ENCODE measurements at places on chromosomes 13 and 19.

DNA sequence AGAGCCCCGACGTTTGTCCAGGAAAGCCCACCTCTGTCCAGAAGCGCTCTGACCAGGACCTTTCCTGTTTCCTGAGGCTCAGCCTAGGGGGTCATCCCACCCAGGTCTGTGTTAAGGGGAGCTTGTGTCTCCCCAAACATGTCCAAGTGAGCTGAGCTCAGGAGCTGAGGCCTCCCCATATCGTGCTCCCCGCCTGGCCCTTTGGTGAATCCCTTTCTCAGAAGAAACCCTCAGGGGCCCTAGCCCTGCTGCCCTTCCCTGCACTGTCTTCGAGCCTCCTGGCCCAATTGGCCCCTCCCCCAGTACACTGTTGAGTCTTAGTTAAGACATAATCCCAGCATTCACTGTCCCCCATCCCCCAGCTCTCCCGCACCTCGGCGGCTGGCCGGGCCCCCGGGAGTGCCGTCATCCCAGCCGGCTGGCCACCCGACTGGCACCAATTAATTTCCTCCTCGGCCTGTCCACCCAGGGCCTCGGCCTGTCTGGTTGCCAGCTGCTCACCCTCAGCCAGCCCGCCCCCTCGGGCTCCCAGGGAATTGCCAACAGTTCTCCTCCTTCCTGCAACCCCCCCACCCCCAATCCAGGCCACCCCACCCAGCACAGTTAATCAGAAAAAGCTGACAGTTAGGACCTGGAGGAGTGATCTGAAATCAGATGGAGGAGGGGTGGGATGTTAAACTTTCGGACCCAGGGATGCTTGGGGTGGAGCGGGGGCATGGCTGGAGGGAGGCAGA is 13.6 kb downstream of the IER2 start:
- no peak for DNase-seq

DNA sequence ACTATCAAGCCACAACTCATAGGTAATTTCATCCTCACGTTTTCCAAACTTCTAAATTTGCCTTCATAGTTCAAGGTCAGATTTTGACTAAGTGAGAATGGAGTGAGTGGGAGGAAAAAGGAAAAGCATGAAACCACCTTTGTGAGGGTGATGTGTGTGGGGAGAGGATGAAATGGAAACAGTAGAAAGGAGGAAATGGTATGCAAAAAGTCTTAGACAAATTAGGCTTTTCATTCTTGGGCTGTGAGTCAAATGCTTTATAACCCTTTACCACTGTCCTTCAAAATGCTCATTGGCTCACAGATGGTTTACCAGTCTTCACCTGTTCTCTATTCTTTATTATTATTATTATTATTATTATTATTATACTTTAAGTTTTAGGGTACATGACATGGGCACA is 127.2 kb downstream of the RAP2A start:
- no peak for DNase-seq

DNA sequence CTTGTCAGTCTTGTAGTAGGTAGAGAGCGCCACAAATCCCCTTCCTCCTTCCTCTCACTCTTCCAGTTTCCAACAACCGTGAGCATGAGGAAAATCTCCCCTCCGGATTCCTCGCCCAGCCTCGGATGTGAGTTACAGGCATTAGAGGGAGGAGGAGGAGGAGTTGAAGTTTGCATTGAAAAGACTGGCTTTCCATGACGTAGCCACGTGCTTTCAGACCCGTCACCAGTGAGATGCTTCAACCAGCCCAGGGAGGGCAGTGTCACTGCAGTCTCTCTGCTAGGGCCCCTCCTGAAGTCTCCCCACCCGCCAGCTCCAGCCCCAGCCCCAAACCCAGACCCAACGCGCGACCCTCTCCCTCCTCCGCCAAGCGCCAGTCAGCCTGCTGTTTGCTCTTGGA is 442 bp upstream of the FGF14 start:
- no peak for DNase-seq

DNA sequence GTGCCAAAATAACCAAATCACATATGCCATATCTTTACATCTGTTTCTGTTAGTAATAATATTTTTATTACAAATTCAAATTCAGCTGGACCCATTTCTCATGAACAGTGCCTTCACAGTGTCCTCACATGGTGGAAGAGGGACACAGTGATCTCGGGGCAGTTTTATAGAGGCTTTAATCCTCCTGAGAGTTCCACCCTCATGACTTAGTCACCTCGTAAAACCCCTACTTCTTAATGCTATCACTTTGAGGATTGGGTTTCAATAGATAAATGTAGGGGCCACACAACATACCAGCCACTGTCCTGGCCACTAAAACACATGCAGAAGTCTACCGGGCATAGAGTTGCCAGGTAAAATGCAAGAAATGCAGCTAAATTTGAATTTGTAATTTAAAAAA is 201.5 kb downstream of the MYO16 start:
- no peak for DNase-seq

DNA sequence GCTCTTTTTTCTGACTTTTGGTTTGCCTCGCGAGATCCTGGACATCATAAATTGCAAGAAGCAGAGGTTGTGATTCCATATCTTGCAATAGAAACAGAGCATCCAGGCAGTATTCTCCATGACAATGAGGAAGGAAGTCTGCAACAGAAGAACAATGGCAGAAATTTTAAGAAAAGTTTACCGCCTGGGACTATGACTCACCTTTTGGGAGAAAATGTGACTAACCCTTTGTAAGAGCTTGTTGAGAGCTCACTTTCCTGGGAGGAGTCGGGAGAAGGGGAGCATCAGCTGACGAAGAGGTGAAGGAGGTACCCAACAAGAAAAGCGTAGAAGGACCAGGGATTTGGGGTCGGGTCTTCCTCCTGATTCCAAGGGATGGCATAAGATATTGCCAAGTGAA is 34.3 kb upstream of the TNFSF11 start:
- no peak for DNase-seq

DNA sequence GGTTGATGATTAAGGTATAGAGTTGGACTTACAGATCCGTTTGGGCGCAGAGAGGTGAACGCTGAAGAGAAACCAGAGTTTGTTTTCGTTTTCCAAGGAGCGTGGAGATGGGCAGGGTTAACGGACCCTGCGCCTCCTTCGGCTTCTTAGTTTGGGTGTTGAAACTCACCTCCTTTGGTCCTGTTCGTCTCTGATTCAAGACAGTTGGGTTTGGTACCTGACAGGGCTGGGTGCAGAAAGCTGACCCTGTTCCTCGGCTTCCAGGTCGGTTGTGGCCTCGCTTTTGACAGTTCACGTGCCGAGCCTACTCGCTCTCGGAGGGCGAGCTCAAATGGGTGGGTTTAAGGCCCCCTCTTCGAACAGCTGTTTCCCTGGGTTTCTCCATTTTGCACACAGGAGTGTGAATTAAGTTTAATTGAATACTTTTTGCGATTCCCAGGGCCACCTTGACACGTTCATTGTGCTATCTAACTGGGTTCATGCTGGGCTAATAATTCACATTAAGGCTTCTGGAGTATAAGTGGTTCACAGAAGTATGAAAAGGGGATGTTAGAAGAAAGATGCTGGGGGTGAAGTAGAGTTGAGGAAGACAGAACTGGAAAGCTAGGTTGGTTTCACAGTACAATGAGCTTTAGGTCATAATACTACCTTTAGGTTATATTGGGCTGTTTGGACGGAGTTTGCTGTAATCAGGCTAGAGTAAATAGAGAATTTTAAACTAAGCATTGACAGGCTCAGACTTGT is 638 bp downstream of the USPL1 start:
- DNase-seq, result no peak

DNA sequence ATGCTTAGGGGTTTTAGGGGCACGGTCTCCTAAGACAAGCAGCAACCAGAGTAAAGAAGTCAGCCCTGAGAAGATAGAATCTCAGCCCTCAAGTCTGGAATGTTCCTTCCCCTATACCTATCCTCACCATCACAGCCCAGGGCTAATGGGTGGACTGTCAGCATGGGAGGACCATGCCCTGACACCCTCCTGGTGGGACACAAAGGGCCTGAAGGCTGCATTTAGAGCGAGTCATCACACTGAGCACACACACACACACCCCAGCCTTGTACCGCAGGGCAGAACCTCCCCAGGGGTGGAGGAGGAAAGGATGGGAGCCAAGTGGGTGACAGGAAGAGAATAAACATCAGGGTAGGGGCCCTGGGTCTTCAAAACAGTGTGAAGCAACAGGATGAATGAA is 174.8 kb upstream of the SERP2 start:
- no peak for DNase-seq

DNA sequence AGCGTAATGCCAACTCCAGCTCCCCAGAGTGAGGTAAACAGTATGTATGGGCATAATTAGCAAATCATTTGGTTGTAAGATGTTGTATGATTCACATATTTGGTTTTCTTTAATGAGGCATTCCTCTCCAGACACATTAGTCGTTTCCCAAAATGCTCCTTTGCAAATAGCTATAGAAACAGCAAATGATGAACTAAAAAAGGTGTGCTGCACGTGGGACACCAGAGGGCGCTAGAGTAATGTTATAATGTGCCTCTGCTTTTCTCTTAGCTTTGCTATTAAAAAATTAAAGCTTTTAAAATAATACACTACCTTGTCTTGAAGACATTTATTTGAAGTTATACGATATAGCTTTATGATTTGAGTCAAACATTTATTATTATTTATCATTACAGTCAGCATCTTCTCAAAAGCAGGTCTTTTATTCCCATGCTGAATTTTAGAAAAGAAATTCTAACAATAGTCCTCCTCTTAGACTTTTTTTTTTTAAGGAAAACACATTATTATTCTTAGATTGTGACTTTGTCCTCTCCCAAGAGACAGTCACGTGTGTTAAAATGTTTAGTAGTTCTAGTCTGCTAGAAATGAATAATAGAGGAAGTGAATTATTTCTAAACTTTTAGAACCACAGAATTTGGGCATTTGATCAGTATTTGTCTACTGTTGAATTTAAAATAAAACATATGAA is 121.6 kb upstream of the FRY start:
- no peak for DNase-seq

DNA sequence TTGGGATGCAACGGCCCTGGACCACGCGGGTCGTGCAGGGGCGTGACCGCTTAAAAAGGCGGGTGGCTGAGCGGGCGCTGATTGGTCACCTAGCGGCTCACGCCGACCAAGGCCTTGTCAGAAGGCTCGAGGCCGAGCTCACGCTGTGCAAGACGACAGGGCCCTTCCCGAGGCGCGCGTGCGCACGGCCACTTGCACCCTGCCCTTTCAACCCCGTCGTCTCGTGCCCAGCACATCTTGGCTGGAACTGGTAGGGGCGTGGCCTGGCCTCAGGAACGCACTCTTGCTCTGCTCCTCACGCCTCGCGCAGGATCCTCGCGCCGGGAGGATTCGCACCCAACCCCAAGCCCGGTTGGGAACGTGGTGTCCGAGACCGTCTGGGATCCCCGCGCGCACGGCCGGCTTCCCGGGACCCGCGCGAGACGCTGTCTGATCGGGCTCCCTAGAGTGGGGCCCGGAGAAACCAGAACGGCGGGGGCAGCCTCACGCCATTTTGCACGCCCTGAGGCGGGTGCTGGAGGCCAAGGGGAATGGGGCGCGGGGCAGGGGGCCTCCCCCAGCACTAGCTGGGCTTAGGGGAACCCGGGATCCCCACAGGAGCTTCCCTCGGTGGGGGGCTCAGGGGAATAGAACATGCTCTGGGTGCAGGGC is at the start of gene MEIOSIN:
MEIOSIN (plus strand) TSS at position 280 of the 651 bp plus-strand sequence. CDS start 1,938 bp downstream, outside the sequence.
- no peak for DNase-seq

GRCh38 chr13:112775791-112776279 is 86.0 kb downstream of the ATP11A start:
- no peak for DNase-seq

- DNase-seq, result no peak
These were observed 276.4 kb downstream of the KCNRG start for GRCh38 chr13:50291611-50292010.

- DNase-seq, result no peak
These were observed 74.6 kb downstream of the SHISA2 start for GRCh38 chr13:25977216-25977615.

GRCh38 chr19:55857149-55857548 is 20.8 kb downstream of the NLRP4 start:
- DNase-seq, result no peak

DNA sequence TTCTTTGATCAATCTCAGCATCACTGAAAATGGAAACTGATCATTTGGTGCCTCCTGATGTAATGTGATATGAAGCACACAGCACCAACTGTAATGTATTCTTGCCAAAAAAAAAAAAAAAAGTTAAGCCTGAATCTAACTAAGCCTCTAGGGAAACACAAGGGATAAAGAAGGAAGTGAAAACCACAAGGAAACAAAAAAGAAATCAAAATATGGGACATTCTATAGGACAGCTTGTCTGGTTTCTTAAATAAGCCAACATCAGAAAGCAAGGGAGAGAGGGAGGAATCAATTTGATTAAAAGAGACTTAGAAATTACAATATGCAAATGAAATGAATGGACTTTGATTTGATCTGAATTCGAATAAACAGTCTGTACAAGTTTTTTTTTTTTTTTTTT is 20.6 kb upstream of the METTL21C start:
- DNase-seq, result no peak

DNA sequence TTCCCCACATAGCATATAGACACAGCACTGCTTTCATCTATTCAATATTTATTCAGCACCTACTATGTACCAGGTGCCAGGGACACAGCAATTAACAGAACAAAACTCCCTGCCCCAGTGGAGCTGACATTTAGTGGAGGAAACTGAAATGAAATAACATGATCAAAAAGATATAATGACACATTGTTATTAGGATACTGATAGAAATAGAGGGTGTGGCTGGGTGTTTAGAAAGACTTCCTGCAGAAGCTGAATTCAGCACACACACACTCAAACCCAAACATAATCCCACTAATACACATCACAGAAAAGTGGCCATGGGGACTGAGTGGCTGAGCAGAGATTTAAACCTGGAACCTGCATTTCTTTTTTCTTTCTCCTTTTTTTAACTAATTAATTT is 3.8 kb upstream of the CDC37 start:
- DNase-seq, result no peak

DNA sequence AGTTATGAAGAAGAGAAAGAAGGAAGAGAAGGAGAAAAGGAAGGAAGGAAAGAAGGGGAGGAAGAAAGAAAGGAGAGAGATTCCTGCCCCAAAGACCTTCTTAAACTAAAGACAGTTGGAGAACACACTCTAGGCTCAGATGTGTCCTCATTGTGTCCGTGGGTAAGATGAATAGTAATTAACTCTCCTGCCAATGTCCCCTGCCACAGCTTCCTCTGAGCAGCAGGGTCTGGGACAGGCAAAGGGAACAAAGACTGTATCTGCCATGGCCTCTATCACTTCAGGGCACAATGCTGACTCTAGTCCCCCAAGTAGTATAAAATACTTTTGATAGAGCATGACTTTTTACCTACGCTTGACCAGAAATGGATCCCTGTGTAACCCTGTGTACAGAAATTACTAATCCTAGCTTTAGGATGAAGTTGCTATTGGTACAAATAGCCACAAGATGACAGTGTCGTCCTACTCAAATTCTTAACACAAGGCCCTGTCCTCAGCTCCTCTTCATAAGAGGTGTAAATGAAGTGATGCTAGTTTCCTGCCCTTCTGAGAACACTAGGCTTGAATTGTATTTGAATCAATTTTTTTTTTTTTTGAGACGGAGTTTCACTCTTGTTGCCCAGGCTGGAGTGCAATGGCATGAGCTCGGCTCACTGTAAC is 186.2 kb upstream of the GPR12 start:
- no peak for DNase-seq

GRCh38 chr19:33501693-33502356 is 19.8 kb downstream of the PEPD start:
- no peak for DNase-seq

Measured in GM12892 (cell line).